ENCODE measurements at places on chromosomes 2 and 18. TPM values are rescaled to one million over a fixed set of nuclear protein-coding genes. Genes with fewer than 3 reads are reported as not detected.
A peak's percentile ranks its signal among the peaks of the same experiment; 100 is the strongest.

GRCh38 chr18:9578306-9578705, 36.1 kb downstream of the PPP4R1 start:
- peaks cover 32% of the 10 kb centered on the region for H3K36me3 ChIP-seq
- H3K4me1 ChIP-seq: no peaks in the 10 kb centered on the region
- no peak overlapping the region for H3K4me3 ChIP-seq
- no peak for DNase-seq

GRCh38 chr2:241185961-241186360, 2.5 kb upstream of the ANO7 start:
- no peak for DNase-seq
- no peaks in the 10 kb centered on the region for H3K27me3 ChIP-seq
- peaks cover 3% of the 10 kb centered on the region for H3K4me1 ChIP-seq
- no peaks in the 10 kb centered on the region for H3K36me3 ChIP-seq
- no peak overlapping the region for H3K4me3 ChIP-seq

DNA sequence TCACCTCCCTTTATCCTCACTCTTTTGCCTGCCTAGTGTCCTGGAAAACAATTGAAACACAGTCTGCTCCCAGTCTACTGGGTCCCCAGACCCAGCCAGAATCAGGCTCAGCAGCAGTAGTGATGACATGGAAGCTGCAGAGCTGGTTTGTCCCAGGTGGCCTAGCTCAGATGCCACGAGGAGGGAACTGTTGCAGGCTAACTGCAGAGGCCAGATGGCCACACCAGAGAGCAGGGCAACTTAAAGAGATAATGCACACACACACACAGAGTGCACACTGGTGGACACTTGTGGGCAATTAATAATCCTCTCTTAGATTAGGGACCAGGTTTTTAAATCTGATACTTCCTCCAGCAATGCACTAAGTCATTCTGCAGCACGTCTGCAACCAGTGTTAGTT, 42.4 kb downstream of the GYPC start:
- H3K36me3 ChIP-seq: peaks cover 40% of the 10 kb centered on the region
- H3K27me3 ChIP-seq: no peaks in the 10 kb centered on the region
- H3K4me3 ChIP-seq: no peak overlapping the region
- no peaks in the 10 kb centered on the region for H3K4me1 ChIP-seq
- no peak for DNase-seq

DNA sequence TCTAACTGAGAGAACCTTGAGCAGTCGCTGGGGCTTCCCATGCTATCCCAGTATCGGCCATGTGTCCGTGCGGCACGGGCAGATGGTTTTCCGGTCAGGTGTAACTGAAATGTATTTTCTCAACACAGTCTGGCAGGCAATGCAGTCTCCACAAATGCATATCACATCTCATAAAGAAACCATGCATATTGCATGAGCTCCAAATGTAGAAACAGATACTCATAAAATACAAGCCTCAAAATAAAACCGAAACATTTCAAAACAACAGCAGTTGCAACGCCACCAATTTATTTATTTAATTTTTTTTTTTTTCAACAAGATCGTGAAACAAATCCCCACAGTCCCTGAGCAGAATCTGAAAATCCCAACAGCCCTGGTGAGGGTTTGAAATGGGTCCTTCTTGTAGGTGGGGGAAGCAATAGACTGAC, 299.4 kb downstream of the LPIN1 start:
- DNase-seq: no peak
- H3K4me1 ChIP-seq: peaks cover 85% of the 10 kb centered on the region
- peak overlapping the region; percentile 35 for H3K27ac ChIP-seq
- H3K4me3 ChIP-seq: peak overlapping the region; percentile 77
- H3K27me3 ChIP-seq: no peaks in the 10 kb centered on the region

- peaks cover 6% of the 10 kb centered on the region for H3K36me3 ChIP-seq
- H3K27me3 ChIP-seq: peaks cover 58% of the 10 kb centered on the region
- H3K27ac ChIP-seq: peak overlapping the region; percentile 99
- DNase-seq: no peak
- peaks cover 50% of the 10 kb centered on the region for H3K4me1 ChIP-seq
- no peak overlapping the region for H3K4me3 ChIP-seq
Measured at GRCh38 chr2:172098287-172098649, 4.4 kb downstream of the DLX2 start.

DNA sequence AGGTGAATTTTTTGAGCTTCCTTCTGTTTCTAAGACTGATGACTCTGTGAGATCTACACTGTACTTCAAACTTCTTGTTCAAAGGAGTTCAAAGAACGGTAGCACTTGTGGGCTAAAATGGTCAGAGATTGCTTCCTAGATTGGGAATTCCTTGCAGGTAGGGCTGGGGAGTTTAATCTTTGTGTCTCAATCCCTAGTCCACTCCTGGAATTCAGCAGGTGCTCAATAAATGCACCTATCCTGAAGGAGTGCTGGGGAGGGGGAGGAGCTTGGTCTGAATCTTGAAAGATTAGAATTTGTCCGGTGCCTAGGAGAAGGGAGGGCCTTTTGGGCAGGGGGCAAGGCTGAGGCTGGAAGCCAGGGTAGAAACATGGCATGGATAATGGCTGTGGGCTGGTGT, 34.6 kb downstream of the TMEM17 start:
- no peak overlapping the region for H3K27ac ChIP-seq
- DNase-seq: no peak
- peaks cover 14% of the 10 kb centered on the region for H3K4me1 ChIP-seq
- H3K4me3 ChIP-seq: no peak overlapping the region
- H3K27me3 ChIP-seq: peaks cover 5% of the 10 kb centered on the region

GRCh38 chr2:133498662-133499585, 69.3 kb downstream of the NCKAP5 start:
- no peaks in the 10 kb centered on the region for H3K36me3 ChIP-seq
- H3K27ac ChIP-seq: peak overlapping the region; percentile 8
- H3K27me3 ChIP-seq: peaks cover 6% of the 10 kb centered on the region
- H3K4me3 ChIP-seq: no peak overlapping the region
- H3K4me1 ChIP-seq: no peaks in the 10 kb centered on the region

- H3K4me3 ChIP-seq: no peak overlapping the region
- no peaks in the 10 kb centered on the region for H3K27me3 ChIP-seq
- DNase-seq: no peak
- H3K4me1 ChIP-seq: peaks cover 76% of the 10 kb centered on the region
- H3K36me3 ChIP-seq: peaks cover 45% of the 10 kb centered on the region
- no peak overlapping the region for H3K27ac ChIP-seq
Measured at GRCh38 chr2:100057901-100058261, 84.5 kb downstream of the AFF3 start.

DNA sequence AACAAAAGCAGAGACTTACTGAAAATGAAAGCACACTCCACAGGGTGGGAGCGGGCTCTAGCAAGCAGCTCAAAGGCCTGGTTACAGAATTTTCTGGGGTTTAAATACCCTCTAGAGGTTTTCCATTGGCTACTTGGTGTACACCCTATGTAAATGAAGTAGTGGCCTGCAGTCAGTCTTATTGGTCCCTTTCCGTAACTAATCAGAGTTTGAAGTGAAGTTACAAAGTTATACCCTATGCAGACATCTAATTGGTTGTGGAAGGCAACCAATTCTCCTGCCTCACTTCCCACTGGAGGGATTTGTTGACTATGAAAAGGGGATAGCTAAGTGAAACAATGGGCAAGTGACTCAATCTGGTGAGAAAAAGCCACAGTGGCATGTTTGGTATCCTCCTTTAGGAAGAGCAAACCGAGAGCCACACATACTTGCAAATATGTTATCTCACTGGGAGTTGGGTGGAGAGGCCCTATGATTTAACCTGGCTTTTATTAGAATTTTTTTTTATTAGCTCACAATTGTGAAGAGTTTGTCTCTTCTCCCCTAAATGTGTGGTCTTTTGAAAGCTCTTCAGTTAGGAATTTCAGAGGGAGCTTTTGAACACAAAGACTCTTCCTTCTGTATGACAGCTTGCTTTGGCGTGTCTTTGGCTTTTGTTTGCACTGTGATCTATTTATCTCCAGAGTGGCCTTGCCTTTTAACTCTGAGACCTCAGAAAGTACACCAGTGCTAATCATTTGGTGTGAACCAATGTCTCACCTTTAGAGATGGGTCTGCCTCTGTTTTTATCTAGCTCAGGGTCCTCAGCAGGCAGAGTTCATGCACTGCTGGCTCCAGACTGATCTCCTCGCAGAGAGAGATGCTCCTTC, 69.6 kb downstream of the MAP4K4 start:
- peak overlapping the region; percentile 92 for H3K27ac ChIP-seq
- H3K4me1 ChIP-seq: peaks cover 100% of the 10 kb centered on the region
- no peaks in the 10 kb centered on the region for H3K36me3 ChIP-seq
- H3K4me3 ChIP-seq: peak overlapping the region; percentile 31

DNA sequence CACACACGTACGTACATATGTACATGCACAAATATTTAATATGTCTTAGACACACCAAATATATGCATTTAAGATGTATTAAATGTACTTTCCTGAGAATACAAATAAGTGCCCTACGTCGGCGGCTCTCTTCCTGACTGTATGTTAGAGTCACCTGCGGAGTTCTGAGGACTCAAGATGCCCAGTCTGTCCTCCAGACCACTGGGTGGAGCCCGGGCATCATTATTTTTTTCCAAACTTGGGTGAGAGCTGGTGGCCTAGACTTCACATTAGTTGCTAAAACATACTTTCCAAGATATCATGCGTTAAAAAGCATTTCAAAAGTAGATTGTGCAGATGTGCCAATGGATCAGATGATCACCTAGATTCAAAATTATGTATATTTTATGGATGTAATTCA, 2.9 kb downstream of the IL18R1 start:
- no peak overlapping the region for H3K4me3 ChIP-seq
- no peak overlapping the region for H3K27ac ChIP-seq
- H3K27me3 ChIP-seq: no peaks in the 10 kb centered on the region
- H3K4me1 ChIP-seq: peaks cover 14% of the 10 kb centered on the region
- no peaks in the 10 kb centered on the region for H3K36me3 ChIP-seq

DNA sequence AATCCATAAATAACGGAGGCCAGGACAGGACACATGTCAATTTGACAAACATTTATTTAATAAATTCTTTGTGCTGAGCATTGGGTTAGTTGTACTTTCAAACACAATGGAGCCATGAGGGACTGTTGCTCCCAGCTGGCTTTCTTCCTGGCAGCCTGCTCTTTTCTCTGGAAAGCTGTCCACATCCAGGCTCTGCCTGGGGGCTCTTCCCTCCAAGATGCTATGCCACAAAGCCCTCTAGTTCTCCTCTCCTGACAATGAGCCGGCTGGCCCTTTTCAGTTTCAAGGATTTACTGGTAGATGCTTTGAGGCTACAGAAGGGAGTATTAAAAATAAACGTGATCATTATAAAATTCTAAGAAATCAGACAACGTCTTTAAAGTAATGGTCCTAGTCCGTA, 44.1 kb upstream of the SLC14A2 start:
- no peaks in the 10 kb centered on the region for H3K4me1 ChIP-seq
- H3K36me3 ChIP-seq: no peaks in the 10 kb centered on the region
- peaks cover 19% of the 10 kb centered on the region for H3K27me3 ChIP-seq
- no peak overlapping the region for H3K27ac ChIP-seq
- no peak overlapping the region for H3K4me3 ChIP-seq
- no peak for DNase-seq

DNA sequence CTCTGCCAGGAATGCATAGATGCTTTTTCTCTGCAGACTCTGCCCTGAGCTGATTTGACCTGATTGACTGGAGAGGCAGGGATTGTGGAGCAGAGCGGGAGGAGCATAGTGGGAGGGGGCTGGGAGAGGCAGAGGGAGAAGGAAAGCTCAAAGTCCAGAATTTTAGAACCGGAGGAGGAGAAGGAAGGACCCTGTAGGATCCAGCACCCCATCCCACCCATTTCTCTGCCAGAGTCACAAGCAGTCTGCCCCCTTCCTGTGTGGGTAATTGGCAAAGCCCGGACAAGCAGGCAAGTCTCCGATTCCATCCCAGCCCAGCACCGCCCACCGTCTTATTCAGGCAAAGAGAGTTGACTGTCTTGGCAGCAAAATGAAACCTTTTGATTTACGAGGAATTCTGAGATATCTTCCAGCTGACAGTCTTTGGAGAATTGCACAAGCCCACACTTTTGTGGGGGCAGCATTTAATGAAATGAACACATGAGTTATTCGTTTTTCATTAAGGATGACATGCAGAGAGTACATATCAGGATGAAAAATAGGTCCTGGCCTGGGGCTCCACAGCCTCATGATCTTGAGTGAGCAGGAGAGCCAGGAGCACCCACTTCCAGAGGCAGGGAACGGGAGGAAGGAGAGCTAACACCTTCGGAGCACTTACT, 103.1 kb downstream of the MCFD2 start:
- H3K4me3 ChIP-seq: no peak overlapping the region
- peaks cover 15% of the 10 kb centered on the region for H3K27me3 ChIP-seq
- peaks cover 4% of the 10 kb centered on the region for H3K36me3 ChIP-seq
- DNase-seq: no peak
- H3K4me1 ChIP-seq: no peaks in the 10 kb centered on the region
- no peak overlapping the region for H3K27ac ChIP-seq

- no peaks in the 10 kb centered on the region for H3K4me1 ChIP-seq
- no peak overlapping the region for H3K4me3 ChIP-seq
- peaks cover 20% of the 10 kb centered on the region for H3K27me3 ChIP-seq
- H3K27ac ChIP-seq: no peak overlapping the region
Measured at GRCh38 chr2:233756429-233757081, 3.5 kb upstream of the UGT1A1 start.

DNA sequence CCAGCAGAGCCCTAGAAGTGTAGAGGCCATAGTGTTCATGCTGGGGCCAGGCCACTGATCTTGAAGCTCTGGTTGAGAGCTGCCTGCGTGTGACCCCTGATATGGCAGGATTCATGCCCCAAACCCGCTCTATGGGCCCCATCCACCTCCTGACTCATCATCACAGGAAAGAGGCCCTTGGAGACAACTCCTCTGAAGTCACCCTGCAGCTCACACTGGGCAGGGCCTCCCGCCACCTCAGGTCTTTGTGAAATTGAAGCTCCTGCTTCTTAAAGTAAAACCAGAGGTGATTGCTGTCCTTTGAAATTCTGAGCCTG, 12.0 kb upstream of the TUBB6 start:
- no peaks in the 10 kb centered on the region for H3K36me3 ChIP-seq
- peaks cover 18% of the 10 kb centered on the region for H3K27me3 ChIP-seq
- no peaks in the 10 kb centered on the region for H3K4me1 ChIP-seq
- DNase-seq: no peak
- no peak overlapping the region for H3K27ac ChIP-seq

DNA sequence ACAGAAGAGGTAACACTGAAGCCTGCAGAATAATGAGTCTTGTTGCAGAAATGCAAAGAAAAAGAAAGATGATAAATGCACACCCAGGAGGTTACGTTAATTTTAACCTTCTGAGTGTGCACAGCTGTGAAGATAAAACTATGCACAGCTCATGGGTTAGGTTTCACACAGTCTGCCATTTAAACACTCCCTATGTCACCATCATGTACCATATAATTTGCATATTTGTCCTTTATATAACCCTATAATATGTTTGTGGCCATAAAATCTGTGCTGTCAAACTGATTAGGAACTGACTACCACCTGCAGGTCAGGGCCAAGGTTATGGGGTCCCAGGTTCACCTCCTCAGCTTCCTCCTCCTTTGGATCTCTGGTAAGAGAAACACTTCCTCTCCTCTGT, 205.5 kb downstream of the RPIA start:
- H3K27ac ChIP-seq: no peak overlapping the region
- no peaks in the 10 kb centered on the region for H3K27me3 ChIP-seq
- peak overlapping the region; percentile 72 for H3K4me3 ChIP-seq
- no peaks in the 10 kb centered on the region for H3K36me3 ChIP-seq

ORC4 gene
- 46.6 TPM for polyA plus RNA-seq

TDRD15 gene
- polyA plus RNA-seq: not detected

BUB1 gene
- 1.8 TPM for polyA plus RNA-seq

NT5C1B gene
- polyA plus RNA-seq: 0.39 TPM

TMEFF2 gene
- polyA plus RNA-seq: not detected

CXCR2 gene
- 2.1 TPM for polyA plus RNA-seq

MEP1B gene
- polyA plus RNA-seq: not detected

CXCR4 gene
- polyA plus RNA-seq: 1,969 TPM

RESP18 gene
- not detected for polyA plus RNA-seq

All from naive B cell (primary cell).